ENCODE measurements at places on chromosomes 6 and 20.

GRCh38 chr6:72649032-72649984 is 27.4 kb downstream of the KCNQ5 start:
- no peak for DNase-seq

- no peak for DNase-seq
Observed at GRCh38 chr6:16985513-16986284, 116.2 kb upstream of the STMND1 start.

- no peak for DNase-seq
Observed at GRCh38 chr20:62087227-62087626, 21.5 kb upstream of the TAF4 start.

DNA sequence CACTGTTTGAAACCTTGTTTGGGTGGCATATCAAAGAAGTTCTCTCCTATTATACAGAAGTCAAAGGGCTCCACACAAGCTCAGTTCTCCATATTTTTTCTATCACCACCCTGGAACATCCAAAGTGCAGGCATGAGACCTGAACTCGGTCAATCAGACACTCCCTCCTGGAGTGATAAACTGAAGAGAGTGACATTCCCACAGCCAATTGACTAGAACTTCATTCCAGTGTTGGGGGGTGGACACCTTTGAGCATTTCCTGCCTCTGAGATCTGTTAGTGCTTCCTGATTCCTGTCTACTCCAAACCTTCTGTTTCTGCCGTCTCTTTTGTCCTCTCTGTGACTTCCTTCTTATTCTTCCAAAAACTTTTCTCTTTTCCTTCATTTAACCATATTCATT is 220.7 kb upstream of the NOX3 start:
- no peak for DNase-seq

DNA sequence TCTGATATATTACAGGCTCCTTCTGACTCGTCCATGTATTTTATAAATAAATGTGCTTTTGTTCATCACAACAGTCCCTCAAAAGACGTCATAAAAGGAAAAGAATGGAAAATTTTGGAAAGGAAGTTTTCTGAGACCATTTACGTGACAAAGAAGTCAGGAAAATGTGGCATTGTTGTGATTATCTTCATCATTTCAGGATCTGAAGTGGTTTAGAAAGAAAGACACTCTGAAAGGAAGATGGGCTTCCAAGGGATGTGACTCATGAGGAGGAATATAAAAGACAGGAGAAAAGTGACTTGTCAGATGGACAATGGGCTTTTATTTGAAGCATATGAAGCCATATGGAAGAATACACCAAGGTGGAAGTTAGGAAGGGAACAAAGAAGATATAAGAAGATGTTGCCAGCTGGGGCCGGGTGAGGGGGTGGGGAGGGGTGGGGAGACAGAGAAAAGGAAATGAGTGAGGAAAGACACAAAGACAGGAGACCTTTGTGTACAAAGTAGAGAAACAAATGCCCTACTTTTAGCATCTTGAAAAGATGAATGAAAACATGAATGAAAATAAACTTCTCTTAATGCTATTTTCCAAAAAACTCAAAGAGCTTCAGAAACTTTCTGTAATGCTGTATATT is 190.3 kb upstream of the PREP start:
- DNase-seq, result no peak

- no peak for DNase-seq
Observed at GRCh38 chr6:151185148-151185547, 54.6 kb upstream of the AKAP12 start.

GRCh38 chr20:20887593-20888265 is 175.3 kb upstream of the RALGAPA2 start:
- DNase-seq, result no peak

DNA sequence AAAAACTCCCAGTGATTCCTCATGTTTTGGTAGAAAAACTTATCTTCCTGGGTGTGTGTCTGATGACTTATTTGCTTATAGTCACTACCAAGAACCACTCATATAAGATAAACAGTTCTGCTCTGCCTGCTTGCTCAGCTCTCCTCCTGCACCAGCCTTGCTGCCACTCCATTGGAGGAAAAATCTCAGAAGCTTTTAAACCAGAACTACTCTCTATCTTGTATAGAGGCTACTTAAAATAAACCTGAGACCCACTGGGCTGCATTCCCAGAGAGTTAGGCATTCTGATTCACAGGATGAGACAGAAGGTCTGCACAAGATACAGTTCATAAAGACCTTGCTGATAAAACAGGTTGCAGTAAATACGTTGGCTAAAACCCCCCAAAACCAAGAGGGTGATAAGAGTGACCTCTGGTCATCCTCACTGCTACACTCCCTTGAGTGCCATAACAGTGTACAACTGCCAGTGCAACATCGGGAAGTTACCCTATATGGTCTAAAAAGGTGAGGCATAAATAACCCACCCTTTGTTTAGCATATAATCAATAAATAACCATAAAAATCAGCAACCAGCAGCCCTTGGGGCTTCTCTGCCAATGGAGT is 728.3 kb downstream of the EPHA7 start:
- DNase-seq, result no peak

DNA sequence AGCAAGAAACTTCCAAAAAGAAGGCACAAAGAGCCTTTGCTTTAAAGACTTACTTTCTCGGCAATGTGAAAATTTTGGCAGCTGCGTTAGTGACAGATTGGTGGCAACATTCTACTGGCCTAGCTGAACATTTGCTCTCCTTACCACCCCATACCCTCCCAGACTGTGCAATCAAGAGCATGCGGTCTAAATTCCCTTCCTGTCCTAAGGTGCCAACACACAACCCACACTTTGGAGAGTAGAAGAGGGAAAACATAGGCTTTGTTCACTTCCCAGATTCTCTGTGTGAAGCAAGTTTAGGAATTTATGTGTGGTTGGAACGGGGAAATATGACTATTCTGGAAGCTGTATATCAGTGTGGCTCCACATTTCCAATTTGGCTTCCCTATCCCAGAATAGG is 29.8 kb upstream of the NEDD9 start:
- DNase-seq, result no peak

GRCh38 chr6:23250556-23250955 is 681.2 kb downstream of the HDGFL1 start:
- DNase-seq, result no peak

Data from CD4-positive, alpha-beta memory T cell (primary cell).